ENCODE measurements at places on chromosomes 1 and 21.

GRCh38 chr1:41396084-41396483 lies 34.9 kb downstream of the FOXO6 start:
- no peak for DNase-seq

- no peak for DNase-seq
Measured at GRCh38 chr1:19528438-19528837, 43.1 kb upstream of the CAPZB start.

DNA sequence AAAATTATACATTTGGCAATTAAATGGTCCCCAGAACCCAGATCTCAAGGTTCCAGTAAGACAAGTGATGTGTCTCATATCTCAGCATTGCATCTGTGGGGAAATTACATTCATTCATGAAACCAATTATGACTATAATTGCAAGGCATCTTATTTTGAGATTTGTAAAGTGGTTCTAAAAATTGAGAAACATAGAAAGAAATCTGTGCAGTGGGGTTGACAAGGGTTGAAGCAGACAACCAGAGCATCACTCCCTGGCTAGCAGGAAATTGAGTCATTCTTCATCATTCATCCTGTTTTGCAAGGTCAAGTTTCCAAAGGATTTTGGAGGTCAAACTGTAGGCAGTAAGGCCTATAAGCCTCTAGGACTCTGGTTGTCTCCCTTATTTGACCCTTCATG lies 25.1 kb upstream of the MROH9 start:
- no peak for DNase-seq

DNA sequence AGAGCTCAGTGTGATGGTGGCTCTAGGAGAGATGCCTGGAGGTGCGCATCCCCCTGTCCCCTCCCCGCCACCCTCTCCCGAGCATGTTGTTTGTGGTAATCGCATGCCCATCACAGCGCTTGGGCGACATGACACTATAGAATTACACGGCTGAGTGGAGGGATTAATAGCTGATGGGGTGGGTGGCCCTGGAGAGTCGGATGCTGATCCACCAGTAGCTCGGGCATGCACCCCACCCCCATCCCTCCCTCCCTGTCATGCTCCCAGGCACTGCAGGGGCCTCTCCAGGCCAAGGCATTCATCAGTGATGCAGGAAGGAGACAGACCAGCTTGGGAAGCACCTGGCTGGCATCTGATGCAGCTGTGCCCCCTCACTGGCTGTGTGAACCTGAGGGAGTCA lies 159.0 kb upstream of the IGSF21 start:
- no peak for DNase-seq

- DNase-seq = no peak
Measured at GRCh38 chr21:16676391-16676790, 836.5 kb upstream of the CXADR start.

DNA sequence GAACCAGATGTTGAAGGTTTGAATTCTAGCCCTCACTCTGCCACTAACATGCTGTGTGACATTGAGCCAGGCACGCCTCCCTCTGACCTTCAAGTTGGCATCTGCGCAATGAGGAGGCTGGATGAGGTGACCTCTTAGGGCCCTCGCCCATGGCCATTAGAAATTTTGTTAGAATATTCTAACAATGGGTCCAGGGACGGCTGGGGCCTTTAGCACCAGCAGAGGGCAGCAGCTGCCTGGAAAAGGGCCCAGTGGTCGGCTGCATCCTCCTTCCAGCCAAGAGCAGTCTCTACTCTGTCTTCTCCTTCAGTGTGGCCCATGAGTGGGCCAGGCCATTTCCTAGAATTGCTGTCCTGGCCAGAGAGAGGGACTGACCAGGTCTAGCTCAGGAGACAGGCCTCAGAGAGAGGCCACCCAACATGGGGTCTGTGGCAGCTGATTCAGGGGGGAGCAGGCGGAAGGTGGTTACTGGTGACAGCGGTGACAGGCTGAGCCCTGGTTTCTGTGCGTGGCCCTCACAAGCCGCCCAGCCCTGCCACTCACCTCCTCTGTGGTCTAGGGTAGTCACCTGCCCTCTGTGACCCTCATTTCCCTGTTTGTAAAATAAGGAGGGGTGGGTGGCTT lies 101.3 kb upstream of the ACTL8 start:
- DNase-seq = peak; percentile 66

DNA sequence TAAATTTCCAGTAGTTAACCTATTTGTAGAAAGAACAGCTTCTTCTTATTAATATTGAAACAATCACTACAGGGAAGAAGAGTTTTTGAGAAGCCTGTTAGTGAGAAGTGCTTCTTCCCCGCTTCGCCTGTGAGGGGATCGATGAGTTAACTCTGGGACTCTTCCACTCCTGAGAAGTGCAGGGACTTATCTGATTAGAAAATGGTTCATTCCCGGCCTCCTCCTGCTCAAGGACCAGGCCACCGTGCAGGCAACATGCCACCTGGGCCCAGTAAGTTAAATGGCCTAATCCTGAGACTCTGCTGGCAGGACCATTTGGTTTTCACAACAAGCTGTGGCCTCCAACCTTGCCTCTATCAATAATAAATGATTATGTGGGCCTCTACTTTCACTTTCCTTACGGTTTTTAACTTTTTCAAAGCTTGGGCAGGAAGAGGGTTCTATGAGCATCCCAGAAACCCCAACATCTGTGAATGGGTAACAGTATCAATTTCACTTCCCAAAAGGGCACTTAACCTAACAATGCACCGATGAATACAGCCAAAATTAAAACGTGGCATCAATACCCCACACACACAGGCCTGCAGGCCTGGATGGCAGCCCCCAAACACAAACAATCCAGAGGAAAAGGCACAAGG lies 33.1 kb downstream of the SIPA1L2 start:
- DNase-seq = no peak

GRCh38 chr1:242425232-242425631 lies 99.3 kb downstream of the PLD5 start:
- DNase-seq = no peak

DNA sequence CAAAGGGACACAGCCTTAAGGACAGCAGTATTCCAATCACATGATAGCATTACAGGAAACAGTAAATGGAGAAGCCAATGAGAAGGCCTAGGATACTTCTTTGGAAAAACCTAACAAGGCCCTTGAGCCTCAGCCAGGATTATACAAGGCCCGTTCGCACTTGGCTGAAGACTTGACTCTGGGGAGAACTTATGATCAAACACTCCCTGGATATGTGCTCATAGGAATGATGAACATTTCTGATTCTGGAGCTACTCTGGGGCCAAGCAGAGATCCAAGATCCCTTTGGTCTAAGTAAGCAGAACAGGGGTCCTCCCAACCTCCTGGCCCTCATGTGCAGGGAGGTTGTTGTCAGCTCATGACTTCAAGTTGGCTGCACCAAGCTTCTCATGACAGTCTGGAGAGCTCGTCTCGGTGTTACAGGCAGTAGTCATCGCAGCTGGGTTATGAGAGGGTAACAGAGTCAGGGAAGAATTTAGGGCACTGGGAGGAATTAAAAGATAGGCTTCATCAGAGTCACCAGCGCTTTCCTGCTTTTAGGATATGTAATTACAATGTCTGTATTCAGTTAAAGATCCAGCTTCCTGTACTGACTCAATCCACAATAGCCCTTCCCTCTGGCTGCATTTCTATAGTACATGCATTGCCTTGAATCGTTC lies 92.5 kb upstream of the IRF2BP2 start:
- no peak for DNase-seq

DNA sequence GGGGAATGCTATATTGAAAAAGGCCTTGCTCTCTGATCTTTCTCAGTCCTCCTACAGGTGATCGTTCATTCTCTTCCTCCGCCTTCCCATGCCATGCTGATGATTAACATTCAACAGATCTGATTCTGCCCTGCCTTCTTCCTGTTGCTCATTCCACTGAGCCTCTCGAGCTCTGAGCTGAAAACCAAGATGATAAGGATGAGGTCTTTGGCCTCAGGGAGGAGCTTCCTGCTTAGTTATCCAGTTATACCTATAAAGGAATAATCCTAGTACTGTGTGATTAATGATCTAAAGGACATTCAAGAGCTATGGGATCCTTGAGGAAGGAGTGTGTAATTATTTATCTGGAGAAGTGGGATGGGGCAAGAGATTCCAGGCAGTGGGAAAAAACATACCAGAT lies 25.2 kb upstream of the MAP3K7CL start:
- no peak for DNase-seq
